Retina (tissue), 1 donor: ENCODE measurements at places on chromosomes 7 and 10.

DNA sequence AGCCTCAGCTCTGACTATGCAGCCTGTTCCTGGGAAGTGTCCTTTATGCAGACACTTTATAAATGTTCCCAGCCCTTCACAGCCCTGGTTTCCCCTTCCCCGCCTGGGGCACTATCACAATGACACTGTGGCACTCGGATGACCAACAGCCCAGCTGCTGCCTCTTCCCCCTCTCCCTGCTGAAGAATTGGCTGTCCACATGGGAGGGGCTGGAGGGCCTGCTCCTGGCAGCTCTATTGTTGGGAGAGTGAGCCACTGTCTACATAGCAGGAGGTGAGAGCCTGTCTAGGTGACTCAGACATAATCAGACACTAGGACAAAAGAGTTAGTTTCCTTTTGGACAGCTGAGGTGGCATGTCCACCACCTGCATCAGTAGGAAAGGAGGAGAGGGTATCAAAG lies 437.5 kb downstream of the PLXNA4 start:
- no peak for DNase-seq

DNA sequence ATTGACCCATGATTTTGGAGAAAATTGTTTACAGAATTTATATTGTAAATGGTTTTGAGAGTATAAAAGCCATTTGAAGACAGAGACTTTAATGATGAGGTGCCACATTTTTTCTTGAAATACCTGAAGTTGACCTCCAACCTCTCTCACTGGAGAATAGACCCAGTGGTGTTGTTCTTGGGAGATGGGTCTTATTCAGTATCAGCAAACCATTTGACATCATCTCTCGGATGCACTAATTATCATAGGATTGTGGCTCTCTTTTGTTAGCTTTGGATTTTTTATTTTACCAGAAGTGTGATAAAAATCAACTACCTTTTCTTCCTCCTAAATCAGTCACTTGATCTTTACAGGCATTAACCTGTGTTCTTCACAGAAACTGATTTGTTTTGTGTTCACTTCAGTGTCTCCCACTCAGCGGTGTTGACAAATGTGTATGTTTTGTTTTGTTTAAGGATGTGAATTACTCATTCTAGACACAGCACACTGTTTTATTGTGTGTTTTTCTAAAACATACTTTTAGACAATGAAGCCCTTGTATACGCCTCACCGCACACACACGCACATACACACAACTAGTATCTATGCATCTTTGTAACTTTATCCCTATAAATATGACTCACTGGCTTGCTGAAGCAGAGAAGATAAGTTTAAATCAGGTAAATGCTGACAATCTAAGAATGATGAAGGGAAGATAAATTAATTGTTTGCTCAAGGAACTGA lies 455.6 kb downstream of the INHBA start:
- DNase-seq: no peak

DNA sequence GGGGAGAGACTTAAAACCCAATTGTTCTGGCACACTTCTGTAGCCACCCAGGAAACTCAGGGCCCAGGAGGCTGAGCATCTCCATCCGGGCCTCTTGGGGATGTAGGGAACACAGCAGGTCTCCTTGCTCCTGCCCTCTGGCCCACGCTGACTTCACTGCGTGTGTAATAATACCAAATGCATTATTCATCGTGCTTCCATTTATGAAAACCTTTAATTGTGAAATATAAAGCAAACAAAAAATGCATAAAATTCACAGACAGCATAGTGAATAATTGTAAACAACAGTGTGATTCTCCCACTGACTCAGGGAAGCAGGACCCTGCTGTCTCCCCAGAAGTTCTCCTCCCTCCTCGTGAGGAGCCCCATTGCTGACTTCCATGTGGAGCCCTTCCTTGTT lies 70.3 kb upstream of the SHH start:
- DNase-seq: no peak

- no peak for DNase-seq
Measured at GRCh38 chr10:113612154-113612553, 51.7 kb downstream of the NRAP start.

- DNase-seq: no peak
Measured at GRCh38 chr10:73209705-73210104, 37.4 kb downstream of the DNAJC9 start.

DNA sequence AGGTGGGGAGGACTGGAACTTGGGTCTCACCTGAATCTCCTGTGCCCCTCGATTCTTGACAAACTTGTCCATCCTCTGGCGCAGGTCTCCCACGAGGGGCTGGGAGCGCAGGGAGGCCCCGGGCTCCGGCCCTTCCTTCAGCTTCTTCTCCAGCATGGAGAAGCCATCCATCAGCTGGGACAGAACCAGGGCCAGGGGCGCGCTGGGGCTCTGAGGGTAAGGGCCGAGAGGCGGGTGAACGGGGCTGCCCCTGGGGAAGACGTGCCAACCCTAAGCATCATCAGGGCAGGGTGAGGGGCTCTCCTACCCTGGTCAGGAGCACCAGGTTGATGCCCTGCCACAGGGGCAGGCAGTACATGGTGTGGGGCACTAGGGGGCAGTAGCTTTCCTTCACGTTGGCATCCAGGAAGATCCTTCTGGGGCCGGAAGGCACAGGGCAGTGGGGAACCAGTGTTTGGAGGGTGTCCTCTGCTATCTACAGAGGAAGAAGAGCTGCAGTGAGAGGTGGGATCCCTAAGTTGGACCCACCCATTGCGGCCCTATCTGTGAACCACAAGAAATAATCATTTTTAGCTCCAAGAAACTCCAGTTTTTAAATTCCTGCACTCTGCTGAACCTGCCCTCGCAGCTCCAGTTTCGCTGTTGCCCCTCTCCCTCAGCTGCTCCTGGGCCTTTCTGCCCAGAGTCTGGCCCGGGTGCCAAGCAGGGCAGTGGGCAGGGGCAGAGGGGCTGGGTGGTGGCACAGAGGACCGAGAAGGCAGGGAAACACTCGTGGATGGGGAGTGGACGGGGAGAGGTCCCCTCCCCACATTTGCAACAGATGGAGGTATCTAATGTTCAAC lies 10.8 kb upstream of the PYROXD2 start:
- DNase-seq: no peak

GRCh38 chr10:86613096-86613495 lies 41.3 kb upstream of the OPN4 start:
- DNase-seq: no peak

GRCh38 chr10:102645741-102646609 lies 1.7 kb downstream of the TRIM8 start:
- DNase-seq: peak; percentile 76

GRCh38 chr10:80769700-80770160 lies 232.0 kb downstream of the SH2D4B start:
- no peak for DNase-seq

DNA sequence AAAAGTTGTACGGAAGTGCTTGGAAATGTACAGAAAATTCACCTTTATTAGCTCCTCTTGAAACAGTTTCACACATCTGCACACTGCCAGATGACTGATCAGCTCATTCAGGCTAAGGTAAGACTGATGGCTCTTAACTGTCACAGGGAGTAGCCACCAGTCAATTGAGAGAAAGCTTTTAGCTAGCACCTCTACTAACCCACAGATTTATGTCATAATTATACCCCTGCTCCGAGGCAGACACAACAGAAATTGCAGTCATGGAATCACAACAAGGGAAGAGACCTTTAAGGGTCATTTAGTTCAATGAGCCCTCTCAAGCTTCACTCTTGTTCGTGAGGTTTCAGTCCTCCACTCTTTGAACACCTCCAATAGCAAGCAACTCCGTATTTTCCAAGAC lies 235.4 kb downstream of the TRIL start:
- DNase-seq: no peak

- DNase-seq: no peak
Measured at GRCh38 chr7:135803143-135803542, 54.5 kb upstream of the FAM180A start.

DNA sequence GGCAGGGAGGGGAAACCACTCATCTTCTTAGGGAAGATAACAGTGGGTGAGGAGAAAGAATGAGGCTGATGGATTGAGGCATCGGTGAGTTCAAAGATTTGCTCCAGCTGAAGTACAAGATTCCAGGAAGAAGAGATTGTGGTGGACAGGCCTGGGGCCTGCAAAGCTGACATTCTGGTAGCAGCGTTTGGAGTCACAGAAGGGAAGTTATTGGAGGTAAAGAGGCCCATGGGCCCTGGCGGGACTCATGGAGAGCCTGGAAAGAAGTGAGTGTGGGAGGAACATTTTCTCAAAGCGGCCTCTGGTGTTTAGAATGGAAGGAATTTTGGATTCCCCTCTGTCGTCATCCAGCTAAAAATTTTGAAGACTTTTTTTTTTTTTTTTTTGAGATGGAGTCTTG lies 160.0 kb upstream of the KLF6 start:
- DNase-seq: no peak

- DNase-seq: no peak
Measured at GRCh38 chr10:7033031-7033430, 377.8 kb downstream of the SFMBT2 start.

DNA sequence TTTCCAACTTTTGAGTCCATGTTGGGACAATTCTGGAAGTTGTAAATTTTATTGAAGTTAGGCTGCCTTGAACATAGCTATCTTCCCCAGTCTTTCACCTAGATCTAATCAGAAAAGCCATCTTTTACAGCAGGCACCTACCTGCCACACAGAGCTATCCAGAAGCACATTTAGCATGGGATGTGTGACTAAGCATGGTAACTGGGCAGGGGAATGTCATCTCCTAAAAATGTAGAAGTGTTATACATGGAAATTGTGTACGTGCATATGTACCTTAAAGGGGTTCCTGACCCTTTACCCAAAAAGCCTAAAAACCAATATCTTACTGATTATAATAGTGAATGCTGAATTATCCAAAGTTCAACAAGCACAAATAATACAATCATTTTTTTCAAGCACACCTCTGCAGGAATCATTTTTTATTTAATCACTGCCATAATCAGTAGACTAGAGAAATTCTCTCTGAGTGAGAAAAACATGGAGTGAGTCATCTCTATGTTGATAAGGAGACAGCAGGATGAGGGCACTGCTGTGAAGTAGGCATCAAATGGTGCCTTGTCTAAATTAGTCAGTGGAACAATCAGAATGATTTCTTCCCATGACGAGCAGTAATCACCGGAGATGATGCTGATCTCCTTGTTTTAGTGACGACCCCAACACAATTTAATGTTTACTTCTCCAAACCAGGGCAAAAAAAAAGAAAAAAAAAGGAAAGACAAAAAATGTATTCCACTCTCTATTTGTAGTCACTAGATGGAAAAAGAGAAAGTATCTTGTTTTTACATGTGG lies 75.9 kb downstream of the SORBS1 start:
- DNase-seq: no peak

- no peak for DNase-seq
Measured at GRCh38 chr10:89221919-89222318, 14.8 kb upstream of the CH25H start.

DNA sequence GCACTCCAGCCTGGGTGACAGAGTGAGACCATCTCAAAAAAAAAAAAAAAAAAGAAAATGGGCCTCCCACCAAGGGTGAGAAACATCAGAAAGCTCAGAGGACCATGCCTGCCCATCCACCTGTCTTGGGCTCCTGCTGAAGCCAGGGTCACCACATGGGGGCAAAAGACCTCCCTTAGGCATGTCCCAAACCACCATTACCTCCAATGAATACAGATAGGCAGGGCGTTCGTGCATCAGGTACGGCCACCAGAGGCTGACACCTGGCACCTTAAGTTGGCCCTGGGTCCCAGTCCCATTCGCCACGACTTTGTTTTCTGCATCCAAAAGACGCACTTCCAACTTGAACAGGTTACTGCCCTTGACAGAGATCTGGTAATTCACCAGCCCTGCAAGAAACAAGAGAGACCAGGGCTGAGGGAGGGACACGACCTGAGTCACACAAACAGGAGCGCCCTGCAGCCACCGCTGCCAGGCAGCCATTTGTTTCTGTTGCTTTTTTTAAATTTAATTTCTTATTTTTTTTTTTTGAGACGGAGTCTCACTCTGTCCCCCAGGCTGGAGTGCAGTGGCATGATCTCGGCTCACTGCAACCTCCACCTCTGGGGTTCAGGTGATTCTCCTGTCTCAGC lies 6.1 kb downstream of the GUSB start:
- no peak for DNase-seq
